ENCODE measurements at places on chromosomes 4 and X.
A peak's percentile ranks its signal among the peaks of the same experiment; 100 is the strongest.

GRCh38 chr4:53562409-53562808, 28.9 kb downstream of the LNX1 start:
- no peak for DNase-seq

DNA sequence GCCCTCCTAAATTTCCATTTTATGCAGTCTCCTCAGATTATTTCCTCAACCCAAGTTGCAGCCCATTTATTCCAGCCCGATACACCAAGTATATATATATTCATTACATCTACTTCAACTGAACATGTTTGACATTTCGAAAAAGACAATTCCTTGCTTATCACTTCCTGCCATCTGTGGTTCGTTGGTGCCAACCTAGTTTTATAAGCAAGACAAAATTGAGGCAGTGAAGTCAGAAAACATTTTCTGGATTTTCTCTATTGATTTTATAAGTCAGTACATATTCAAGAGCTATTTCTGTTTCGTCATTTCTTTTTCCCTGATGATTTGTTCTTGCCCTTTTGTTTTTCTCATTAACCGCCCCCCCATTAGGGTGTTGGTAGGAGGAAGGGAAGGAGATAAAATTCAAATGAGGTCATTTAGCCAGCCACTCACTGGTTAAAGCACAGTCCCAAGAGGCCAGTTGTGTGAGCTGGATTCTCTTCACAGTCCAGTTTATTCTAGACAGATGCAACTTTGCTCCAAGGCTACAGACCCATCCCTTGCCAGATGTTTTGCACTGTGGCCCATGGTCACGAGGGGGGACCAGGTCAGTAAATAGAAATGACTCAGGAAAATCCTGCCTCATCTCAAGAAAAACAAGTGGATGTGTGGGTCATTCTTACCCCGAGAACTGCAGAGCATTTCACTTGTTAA, 20.3 kb upstream of the VEGFD start:
- no peak for DNase-seq

DNA sequence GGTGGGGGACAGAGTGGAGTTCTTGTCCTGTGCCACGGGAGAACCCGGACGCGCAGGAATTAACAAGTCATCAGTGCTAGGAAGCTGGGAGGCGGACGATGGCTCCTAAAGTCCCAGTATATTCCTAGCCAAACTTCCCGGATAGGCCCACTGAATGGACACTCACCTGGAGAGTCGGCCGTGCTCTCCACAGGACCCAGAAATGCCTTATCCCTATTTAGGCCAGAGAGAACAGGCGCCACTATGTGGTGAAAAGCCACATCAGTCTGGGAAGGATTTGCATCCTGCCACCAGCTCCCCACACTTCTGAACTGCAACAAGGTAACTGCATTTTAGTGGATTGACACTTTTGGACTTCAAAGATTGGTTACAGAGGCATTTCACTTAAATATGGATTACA, 1.1 kb downstream of the CFAP299 start:
- DNase-seq: peak; percentile 59

- DNase-seq: peak; percentile 29
Observed at GRCh38 chr4:185183622-185184281, 20.0 kb downstream of the CFAP97 start.

- no peak for DNase-seq
Observed at GRCh38 chrX:30610026-30610425, 32.5 kb upstream of the TASL start.

DNA sequence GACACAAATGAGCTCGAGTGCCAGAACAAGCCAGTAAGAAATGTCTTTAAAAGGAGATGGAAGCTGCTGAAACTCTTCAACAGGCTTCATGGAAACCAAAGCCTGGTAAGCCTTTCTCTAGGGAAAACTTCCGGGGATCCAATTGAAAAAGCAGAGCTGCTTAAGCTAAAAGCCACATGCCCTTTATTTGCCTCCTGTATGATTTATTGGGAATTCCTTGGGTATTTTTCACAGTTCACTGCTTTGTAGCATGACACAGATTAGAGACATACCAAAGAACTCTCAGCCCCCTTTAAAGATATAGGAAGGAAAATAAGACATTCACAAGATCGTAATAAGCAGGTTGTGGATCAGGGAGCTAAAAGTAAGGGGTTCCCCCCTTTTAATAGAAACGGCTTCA, 6.5 kb upstream of the ARHGAP6 start:
- no peak for DNase-seq

DNA sequence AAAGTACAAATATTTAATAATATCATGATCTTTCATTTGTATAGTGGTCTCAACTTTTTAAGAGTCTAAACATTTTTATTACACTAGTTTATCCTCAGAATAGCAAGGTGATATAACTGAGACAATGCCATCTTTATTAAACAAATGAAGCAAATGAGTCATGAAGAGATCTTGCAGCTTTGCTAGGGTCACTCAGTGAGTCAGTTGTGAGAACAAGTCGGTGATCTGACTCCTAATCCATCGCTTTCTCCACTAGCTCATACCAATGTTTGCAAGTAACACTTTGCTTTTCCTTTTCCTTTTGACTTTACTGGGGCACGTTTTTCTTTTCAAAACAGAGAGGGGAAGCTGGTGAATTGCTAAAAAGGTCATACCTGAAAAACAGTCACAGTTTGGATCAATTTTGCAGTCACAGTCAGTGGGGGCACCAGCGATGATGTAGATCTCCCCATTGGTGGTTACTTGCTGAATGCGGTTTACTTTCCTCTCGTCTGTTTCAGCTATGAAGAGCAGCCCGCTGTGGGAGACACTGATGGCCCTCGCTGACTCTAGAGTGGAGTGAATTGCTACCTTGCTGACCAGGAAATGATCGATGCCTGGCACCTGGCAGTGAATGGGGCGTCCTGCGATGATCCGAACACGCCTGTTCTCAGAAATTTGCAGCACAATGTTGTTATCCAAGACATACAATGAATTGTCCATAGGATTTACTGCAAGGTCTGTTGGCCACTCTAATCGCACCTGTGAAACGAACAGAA, 75.7 kb downstream of the SH2D1A start:
- DNase-seq: no peak

DNA sequence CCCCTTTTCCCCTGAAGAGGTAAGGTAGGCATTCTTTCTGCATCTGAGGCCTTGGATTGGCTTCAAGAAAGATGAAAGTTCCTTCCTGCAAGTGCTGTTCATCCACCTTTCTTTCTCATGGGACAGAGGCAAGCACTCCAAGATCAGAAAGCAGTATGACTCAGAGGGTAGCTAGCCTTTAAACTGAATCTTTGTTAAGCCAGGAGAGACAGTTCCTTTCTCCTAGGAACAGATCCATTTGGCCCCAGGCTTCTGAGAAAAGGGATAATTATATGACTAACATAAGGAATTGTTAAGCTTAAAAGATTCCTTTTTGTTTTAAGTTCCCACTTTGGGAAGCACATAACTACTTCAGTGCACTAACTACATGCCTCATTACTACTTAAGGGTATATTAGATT, 192.0 kb downstream of the PPP3CA start:
- no peak for DNase-seq

- DNase-seq: no peak
Observed at GRCh38 chr4:47729131-47729680, 108.7 kb downstream of the CORIN start.

DNA sequence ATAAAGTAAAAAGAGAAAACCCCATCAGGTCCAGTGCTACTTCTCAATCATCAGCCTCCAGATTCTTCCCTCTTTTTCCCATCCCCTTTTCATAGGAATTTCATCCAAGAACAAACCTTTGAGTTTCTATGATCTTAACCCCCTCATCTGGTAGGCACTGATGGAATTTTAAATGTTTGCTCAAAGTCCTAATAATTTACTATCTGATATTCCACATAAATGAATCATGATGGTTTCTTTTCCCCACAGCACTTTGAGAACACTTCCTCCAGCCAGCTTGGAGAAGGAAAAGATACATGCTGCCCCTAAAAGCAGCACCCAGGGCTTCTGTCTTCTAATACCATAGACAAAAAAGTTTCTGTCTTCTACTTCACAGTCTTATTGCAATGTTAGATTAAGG, 19.4 kb upstream of the KLHL8 start:
- DNase-seq: no peak

DNA sequence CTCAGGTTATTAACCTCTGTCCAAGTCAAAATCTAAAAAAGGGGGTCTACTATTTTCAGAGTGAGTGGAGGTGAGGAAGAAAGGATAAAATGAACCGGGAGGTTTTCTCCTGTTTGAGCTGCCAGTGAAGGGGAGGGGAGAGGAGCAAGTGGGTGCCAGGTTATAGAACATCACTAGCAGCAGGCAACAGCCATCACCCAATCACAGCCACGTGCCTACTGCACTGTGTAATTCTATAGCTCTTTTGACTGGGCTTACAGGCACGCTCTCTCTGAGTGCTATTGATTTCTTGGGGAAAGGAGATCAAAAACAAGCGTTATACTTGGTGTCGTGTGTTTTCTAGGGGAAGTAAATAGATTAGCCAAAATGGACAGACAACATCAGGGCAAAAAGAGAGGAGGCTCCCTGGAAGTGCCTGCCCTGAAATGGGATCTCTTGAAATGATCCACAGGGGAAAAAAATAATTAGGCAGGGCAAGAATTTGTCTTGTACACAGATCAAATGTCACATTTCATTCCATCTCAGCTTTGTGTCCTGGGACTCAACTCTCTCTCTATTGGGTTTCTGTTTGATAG, 300.5 kb upstream of the LCORL start:
- no peak for DNase-seq

- no peak for DNase-seq
Observed at GRCh38 chr4:118586357-118586790, 98.8 kb upstream of the METTL14 start.

DNA sequence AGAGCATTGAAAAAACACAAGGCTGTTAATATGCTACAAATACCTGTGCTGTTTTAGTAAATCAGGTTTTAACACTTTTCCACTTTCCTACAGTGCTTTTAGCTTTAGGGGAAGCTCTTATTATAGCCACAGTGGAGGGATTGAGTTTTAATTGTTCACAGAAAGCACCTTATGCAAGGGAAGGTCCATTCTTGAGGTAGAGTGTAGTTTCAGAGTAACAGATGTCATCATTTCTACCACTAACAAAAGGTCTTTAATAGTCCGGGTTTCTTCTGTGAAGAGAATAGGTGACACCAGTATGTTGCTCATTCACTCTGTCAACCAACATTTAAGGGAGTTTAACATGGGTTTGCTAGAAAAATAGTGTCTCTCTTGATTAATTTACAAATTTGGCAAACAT, 104.4 kb downstream of the STIM2 start:
- DNase-seq: no peak

DNA sequence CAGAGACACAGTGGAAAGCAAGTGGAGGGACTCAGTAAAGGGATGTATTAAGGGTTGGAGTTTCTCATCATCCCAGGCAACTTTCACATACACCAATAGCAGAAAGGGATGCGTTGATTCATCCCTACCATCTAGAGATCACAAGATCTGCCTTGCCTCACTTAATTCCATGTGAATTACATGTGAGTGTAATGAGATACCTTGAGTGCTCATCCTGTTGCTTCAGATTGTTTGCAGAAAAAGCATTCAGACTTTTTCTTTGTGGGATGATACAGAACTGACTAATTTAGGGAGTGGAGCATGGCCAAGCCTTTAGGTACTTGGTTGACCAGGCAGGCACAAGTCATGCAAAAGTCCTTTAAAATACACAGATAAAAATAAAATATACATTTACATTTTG, 124.8 kb upstream of the SLIT2 start:
- DNase-seq: no peak

DNA sequence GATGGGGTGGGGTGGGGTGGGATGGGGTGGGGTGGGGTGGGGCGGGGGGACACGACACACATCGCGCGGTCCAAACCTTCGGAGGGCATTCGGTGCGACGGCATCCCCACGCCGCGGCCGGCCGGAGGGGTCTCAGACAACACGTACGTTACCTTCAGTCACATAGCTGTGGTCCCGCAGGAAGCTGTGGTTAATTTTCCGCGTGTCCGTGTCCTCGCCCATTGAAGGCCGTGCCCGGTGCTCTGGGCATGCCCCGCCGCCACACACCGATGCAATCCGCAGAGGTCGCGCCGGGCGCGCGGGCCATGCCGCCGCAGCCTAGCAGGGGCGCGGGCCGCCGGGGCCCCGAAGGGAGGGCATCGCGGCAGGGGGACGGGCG, 417 bp downstream of the PPP2R2C start:
- DNase-seq: no peak

GRCh38 chr4:102387552-102388150, 42.4 kb upstream of the SLC39A8 start:
- no peak for DNase-seq

GRCh38 chrX:68868316-68868715, 39.5 kb downstream of the EFNB1 start:
- no peak for DNase-seq

GRCh38 chr4:125677665-125678307, 363.0 kb downstream of the FAT4 start:
- DNase-seq: no peak

GRCh38 chr4:153934688-153935017, 145.8 kb upstream of the SFRP2 start:
- DNase-seq: no peak

- no peak for DNase-seq
Observed at GRCh38 chrX:96705905-96706304, 21.3 kb downstream of the DIAPH2 start.

GRCh38 chr4:1879485-1879884, 8.3 kb downstream of the NSD2 start:
- no peak for DNase-seq

DNA sequence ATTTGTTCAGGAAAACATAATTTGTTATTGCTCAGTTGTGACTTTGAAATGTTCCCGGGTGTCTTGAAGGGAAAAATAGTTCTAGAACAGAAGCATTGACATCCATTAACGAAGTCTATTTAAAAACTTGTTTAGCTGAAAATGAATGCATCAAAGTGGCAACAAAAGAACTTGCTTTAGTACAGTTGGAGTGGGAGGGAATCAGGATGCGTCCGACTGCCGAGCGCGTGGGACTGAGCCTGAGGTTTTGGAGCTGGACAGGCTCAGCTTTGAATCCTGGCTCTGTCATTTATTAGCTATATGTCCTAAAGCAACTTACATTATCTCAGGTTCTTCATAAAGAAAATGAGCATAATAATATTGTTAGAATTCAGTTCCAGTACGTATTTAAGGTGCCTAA, 9.0 kb upstream of the ERVMER34-1 start:
- no peak for DNase-seq

GRCh38 chrX:147226801-147227200, 412.3 kb upstream of the CXorf51A start:
- no peak for DNase-seq

DNA sequence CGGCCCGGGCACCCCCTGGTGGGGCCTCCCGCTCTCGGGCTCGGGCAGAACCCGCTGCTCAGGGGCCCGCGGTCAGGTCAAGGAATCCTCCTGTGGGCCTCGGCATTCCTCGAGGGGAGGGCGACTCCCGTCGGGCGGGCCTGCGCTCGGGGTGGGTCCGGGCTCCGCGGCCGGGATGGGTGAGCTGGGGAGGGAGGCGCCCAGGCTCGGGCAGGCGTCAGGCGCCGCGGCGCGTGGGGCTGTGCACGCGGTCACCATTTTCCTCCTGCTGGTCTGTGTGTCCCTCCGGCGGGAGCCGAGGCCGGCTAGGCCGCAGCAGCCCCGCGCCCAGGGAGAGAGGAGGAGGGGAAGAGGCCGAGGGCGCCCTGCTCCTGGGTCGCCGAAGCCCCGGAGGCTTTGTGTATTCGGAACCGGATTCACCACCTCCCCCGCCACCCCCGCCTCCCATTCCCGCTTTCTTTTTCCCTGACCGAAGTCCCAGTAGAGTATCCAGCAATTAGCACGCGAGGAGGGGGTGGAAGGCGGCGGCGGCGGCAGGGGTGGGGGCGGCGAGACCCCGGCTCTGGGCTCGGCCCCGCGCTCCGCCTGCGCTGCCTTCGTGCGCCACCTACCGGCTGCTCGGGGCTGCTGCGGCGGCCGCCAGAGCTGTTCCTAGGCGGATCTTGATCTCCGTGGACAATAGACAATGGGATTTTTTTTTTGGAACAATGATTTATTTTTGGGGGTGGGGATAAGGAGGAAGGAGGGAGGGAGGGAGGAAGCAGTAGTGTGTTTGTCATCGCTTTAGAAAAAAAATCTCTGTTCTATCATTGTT, 99.0 kb upstream of the MAML3 start:
- peak; percentile 91 for DNase-seq

Measured in HEK293T (cell line).